ENCODE measurements at places on chromosomes 13 and 19.

DNA sequence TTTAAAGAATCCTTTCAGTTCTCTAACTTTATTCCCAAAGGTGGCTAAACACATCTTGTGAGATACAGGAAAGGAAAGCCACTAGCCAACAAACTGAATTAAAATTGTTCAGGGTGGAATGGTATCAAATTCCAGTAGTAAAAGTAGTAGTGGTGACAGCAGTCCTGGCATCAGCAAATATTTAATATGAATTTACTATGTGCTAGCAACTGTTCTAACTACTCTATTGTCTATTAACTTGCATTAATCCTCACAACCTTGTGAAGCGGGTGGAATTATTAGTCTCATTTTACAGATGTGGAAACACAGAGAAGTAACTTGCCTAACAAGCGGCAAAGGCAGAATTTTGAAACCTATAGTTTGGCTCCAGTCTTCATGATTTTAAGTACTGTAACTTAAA lies 130.1 kb downstream of the KLF12 start:
- no peak for DNase-seq

GRCh38 chr13:70923863-70924752 lies 815.9 kb upstream of the KLHL1 start:
- no peak for DNase-seq

GRCh38 chr13:35179494-35179893 lies 237.4 kb downstream of the NBEA start:
- DNase-seq, result peak; percentile 23

GRCh38 chr13:109545931-109546330 lies 240.5 kb downstream of the IRS2 start:
- DNase-seq, result no peak

Data from femur (tissue), 1 donor.